Stimulated activated CD4-positive, alpha-beta T cell treated with anti-CD3 and anti-CD28 coated beads, Interleukin-15, amount 100 ng/mL, for 1 hour (primary cell): ENCODE measurements at places on chromosomes 11 and 22.

- no peak for DNase-seq
Measured at GRCh38 chr11:78187366-78188285, 800 bp downstream of the KCTD21 start.

DNA sequence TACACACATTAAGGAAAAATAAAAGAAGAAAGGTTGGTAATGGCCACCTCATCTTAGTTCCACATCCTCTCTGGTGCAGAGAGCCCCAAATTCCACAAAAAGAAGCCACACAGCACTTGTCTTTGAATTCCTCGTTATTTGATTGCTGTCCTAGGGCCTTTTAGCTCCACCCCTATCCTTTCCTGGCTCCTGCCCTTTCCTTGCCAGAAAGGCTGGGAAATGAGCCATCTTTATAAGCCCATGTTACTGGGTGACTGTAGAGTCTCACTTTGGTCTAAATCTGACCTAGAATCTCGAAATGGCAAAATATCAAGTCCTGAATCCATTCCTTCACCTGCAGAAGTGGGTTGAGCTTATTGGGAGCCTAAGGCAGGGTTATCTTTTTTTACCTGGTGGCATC, 4.3 kb upstream of the TMEM132A start:
- no peak for DNase-seq

- DNase-seq = no peak
Measured at GRCh38 chr11:21892736-21893564, 299.9 kb upstream of the ANO5 start.

- DNase-seq = no peak
Measured at GRCh38 chr22:41770715-41771468, 29.6 kb upstream of the CCDC134 start.

DNA sequence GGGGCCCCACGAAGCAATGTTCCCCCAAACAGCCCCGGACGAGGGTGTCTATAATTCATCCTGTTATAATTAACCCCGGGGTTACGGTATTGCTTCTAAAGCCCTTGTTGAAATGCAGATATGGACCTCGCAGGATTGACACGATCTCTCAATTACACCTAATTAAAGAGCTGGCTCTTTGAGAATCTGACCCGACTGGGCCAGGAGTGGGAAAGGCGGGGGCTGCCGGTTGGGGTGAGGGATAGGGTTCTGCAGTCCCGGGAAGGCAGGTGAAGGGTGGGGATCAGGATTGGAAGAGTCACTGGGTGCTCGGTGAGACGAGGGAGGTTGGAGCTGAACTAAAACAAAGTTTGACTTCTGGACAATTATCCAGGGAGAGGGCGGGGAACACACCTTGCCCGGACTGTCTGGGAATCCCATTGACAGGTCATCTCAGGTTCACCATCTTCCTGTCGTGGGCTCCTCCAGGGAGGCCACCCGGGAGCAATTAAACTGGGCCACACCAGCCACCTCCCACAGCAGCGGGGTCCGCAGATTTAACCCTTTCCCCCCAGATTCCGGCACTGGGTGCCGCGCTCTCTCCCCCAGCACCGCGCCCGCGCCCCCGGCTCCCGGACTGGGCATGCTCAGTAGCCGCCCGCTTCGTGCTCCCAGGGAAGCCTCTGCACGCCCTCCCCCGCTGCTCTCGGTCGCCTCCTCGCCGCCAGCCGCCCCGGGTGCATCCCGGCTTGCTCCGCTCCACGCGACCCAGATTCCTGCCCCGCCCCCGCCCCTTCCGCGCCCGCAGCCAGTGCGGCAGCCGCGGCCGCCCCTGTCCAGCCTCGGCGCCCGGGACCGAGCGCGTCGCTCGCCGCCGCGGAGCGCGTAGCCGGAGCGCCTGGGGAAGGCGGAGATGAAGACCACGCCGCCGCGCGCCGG, at the start of gene ELMOD1:
ELMOD1 (plus strand) TSS at position 688 of the 918 bp plus-strand sequence. CDS start 27,043 bp downstream, outside the sequence.
- DNase-seq = no peak

DNA sequence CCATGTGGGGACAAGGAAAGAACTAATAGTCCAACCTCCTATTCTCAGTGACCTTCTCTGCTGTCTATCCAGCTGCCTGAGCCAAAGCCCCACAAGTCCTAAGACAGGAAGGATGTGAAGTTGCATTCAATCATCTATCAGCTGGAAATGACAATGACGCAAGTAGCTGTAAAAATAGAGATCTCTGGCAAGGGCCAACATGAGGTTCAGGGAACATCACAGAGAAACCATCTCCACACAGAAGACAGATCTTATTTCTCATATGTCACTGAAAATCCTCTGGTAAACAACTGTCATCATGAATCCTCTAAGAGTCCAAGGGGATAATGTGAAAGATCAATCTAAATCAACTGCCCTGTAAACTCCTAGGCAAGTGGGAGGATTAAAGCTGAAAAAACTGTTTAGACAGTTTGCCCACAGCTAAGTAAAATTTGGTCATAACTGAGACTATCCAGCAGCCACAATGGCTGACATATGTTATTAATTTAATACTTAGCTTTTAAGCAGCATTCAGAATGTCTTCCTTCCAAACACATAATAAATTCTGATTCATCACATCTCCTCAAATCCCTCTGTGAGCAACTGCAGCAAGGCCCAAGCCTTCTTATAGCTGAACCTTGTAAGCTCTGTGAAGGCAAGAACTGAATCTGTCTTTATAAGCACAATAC, 52.1 kb downstream of the ALG9 start:
- DNase-seq = no peak

DNA sequence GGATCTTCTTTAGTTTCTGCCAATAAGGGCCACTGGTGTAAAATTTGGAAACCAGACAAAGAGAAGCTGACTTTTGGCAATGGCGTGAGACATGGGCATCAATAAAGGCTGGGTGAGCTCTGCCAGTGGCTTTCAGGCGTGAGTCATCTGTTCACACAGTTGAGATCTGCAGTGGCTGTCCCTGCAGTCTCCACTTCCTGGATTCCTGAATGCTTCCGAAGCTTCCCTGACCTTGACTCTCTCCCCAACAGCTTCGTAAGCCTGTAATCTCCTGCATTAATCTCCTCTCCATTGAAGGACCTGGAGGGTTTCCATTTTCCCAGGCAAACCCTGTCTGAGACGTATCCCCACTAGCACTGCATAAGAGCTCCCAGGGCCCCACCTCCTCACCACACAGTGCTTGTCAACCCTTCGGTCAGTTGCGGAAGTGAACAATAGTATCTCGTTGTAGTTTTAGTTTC, 574.7 kb downstream of the TBC1D22A start:
- DNase-seq = no peak

DNA sequence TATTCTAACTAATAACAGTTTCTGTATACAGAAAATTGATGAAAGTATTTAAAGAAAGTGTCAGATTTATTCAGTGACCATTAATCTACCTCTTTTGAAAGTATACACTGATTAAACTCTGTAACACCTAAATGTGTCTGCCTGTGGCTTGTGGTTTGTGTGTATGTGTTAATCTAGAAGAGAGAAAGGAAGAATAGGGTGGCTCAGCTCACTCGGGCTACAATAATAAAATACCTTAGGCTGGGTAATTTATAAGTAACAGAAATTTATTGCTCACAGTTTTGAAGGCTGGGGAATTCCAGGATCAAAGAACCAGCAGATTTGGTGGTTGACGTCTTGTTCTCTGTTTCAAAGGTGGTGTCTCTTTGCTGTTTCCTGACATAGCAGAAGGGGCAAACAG, 13.6 kb upstream of the OR5AS1 start:
- no peak for DNase-seq

DNA sequence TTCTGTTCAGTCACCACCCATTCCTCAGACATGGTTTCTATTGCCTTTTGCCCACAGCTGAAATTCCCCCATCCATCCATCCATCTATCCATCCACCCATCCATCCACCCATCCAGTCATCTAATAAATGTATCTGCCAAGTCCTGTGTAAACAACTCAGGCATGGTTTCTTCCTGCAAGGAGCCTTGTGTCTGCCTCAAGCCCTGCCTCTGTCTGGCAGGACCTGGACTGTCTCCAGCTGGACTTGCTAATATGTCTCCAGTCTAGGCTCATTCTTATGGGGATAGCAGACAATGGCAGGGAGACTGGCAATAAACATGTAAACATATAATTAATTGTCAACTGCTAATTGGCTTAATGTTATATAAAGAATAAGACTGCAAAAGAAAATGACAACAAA, 64.7 kb upstream of the AMPD3 start:
- no peak for DNase-seq

- no peak for DNase-seq
Measured at GRCh38 chr11:23313001-23313400, 452.7 kb upstream of the CCDC179 start.

- no peak for DNase-seq
Measured at GRCh38 chr11:72454791-72455190, 20.5 kb upstream of the CLPB start.

- DNase-seq = no peak
Measured at GRCh38 chr11:132862933-132863332, 669.4 kb downstream of the OPCML start.

DNA sequence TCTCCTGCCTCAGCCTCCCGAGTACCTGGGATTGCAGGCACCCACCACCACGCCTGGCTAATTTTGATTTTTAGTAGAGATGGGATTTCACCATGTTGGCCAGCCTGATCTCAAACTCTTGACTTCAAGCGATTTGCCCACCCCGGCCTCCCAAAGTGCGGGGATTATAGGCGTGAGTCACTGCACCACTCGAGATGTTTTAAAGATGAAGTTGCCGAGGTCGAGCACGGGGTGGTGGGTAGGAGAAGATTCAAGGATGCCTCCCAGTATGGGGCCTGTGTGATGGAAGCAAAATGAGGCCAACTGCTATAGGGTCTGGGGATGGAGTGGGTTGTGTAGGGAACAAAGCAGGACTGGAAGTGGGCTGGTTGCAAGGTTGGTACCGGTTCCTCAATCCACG, 245.2 kb downstream of the MN1 start:
- no peak for DNase-seq

DNA sequence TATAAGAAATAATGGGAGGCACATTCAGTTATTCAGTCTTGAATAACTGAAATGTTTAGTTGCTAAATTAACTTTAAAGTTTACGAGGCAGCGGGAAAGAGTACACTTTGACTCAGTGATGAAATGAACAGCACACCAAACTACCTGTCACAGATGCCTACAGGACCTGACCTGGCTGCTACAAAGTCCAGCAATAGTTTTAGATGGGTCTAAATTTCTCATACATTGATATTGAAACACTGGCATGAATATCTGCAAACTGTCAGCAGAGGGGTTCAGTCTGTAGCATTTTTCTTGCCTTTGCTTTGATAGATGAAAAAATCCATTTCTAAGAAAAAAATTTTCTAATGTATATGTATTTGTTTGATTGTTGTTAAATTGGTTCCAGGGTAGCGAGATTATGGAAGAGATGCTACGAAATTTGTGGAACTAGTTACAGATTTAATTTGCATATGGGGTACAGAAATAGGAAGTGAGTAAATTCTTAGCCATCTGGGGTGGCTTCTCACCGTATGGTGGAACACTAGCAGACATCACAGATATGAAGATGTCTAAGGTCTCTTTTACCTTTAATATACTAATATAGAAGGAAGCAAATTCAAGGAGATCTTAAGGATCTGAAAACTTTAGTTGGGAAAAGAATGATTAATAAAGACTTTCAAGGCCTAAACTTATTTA, 20.8 kb upstream of the GAB2 start:
- DNase-seq = no peak

DNA sequence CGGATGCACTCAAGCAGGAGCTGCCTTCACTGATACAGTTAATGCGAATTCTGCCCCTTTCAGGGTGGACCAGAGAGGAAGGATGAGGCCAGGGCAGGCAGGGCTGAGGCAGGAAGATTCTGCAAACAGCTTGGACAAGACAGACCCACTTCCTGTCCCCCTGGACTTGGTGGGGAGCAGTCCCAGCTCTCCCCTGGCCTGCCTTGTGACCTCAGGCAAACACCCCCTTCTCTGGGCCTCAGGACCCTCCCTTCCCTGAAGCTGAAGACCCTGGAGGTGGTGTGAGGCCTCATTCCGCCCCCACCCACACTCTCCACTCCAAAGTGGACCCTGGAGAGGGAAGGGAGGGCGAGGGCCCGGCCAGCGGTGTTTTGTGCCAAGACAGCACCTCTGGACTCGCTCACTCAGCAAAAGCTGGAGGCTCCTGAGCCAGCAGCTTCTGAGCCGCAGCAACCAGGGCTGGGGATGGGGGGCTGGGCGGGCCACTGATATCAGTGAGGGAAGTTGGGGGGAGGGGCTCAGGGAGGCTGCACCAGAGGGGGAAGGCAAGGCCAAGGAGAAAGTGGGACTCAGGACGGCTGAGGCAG, 8.5 kb downstream of the RAB3IL1 start:
- no peak for DNase-seq

GRCh38 chr11:66505276-66505816, 5.1 kb upstream of the BBS1 start:
- DNase-seq = no peak

GRCh38 chr22:36586271-36586670, 57.3 kb upstream of the EIF3D start:
- DNase-seq = no peak

DNA sequence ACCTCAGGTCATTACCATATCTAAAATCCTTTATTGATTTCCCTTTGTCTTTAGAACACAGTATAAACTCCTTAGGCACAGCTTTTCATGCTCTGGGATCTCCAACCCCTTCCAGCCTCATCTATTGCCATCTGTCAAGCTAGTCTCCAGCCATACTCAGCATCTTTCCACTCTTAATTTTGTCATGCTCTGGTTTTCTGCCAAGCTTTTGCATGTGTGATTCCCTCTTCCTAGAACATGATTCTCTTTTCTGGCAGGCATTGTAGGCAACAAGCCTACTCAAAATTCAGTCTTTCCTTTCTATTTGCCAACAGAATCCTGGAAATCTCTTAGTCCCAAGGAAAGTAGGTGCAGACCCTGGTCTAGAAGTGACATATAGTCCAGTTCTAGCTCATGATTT, 35.5 kb upstream of the SLC6A5 start:
- DNase-seq = no peak

- DNase-seq = no peak
Measured at GRCh38 chr11:119185981-119186634, 833 bp downstream of the NHERF4 start.

- no peak for DNase-seq
Measured at GRCh38 chr11:92782806-92783205, 186.6 kb upstream of the MTNR1B start.

- no peak for DNase-seq
Measured at GRCh38 chr22:50182176-50183081, 3.3 kb upstream of the TRABD start.

GRCh38 chr11:107413352-107413751, 44.3 kb downstream of the CWF19L2 start:
- no peak for DNase-seq
